Activated naive CD8-positive, alpha-beta T cell treated with anti-CD3 and anti-CD28 coated beads for 36 hours (primary cell): ENCODE measurements at places on chromosomes 13 and 19.
A peak's percentile ranks its signal among the peaks of the same experiment; 100 is the strongest.

GRCh38 chr13:96299235-96299634 is 209.3 kb downstream of the HS6ST3 start:
- no peak for DNase-seq

DNA sequence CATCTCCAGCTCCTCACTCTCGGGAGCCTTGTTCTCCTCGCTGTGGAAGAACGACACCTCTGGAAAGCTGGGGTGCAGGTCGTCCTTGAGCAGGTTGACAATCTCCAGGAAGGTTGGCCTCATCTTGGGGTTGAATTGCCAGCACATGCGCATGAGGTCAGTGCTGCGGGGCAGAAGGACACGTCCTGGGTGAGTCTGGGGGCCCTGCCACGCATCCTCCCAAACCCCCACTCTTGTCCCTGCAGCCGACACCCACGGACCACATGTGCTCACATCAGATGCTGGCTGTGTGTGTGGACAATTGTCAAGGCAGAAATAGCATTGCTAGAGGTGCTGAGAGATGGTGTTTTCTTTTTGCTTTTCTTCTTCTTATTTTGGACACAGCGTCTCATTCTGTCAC is 47.7 kb downstream of the ZNF557 start:
- DNase-seq = no peak

GRCh38 chr13:97221989-97222700 is at the start of gene MBNL2:
Gene MBNL2, plus strand, starts transcription at chr13:97222333. Its CDS starts 53,903 bp downstream, at chr13:97276236.
- DNase-seq = peak; percentile 84

DNA sequence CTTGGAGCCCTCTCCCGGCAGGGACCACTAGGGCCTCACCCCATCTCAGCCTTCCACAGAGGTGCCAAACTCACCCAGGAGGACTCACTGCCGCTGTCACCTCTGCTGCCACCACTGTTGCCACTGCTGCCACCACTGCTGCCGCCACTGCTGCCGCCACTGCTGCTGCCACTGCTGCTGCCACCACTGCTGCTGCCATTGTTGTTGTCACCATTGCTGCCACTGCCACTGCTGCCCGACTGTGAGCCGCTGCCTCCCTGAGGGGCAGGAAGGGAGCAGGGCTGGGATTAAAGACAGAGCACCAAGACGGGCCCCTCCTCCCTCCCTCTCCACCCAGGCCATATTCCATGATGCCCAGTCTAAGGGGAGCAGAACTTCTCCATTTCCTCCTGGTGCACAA is 2.1 kb downstream of the DMKN start:
- DNase-seq = no peak

DNA sequence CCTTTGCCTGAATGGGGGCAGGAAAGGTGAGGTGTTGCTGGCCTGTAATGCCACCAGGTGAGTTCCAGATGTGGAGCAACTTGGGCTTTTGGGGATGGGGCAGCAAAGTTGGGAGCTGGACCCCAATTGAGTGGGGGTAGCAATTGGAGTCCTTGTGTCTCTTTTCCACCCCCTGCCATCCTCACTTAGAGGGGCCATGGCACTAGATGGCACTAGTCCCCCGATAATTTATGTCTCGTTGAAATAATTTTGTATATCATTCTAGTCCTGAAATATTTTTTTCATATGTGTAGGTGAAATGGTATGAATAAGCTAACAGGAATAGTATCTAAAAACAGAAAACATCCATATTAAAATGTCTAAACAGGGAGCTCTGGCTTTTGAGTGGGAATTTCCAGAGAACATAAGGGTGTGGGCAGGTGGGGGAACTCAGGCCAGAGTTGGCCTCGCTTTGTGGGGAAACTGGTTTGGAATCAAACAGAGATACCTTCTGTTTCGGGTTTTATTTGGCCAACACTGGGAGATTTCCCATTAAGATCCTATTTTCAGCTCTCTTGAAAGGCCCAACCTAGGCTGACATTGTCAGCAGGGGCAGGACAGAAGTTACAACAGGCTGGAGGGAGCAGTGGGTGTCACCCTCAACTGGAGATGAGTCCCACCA is 3.4 kb downstream of the ZNF576 start:
- DNase-seq = no peak

GRCh38 chr13:32142956-32143375 is 111.4 kb downstream of the FRY start:
- DNase-seq = no peak

GRCh38 chr13:105052711-105053110 is 1482.8 kb downstream of the EFNB2 start:
- no peak for DNase-seq

GRCh38 chr19:29337029-29337428 is 124.1 kb upstream of the UQCRFS1 start:
- DNase-seq = no peak

DNA sequence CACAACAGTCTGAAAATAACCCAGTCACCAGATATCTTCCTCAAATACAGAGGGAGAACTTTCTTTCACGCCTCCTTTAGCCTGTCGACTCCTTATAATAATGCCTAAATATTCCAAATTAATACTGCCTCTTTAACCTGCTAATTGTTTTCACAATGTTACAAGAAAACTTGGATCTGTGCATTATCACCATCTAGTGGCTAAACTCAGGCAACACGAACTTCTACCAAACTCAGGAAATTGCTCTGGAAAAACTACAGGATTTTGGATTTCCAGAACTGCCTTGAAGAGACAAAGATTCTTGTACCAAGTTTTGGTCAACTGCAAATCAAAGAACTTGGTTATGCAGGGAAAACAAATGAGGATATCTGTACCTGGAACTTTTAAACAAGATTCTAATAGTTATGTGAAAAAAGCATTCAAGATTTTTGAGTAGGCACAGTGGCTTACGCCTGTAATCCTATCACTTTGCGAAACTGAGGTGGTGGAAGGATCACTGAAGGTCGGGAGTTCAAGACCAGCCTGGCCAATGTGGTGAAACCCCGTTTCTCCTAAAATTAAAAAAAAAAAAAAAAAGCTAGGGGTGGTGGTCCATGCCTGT is 10.8 kb downstream of the CLN5 start:
- DNase-seq = no peak

GRCh38 chr13:92825938-92826596 is 400.5 kb upstream of the GPC6 start:
- DNase-seq = no peak

- peak; percentile 18 for DNase-seq
These were observed at the start of gene PCDH8 for GRCh38 chr13:52848455-52849195. Gene PCDH8, minus strand, starts transcription at chr13:52848640. Its CDS starts 204 bp downstream, at chr13:52848436.

GRCh38 chr13:71864986-71865873 is 1.8 kb downstream of the DACH1 start:
- DNase-seq = peak; percentile 3

GRCh38 chr19:56972291-56972841 is 131.8 kb upstream of the PEG3 start:
- no peak for DNase-seq

DNA sequence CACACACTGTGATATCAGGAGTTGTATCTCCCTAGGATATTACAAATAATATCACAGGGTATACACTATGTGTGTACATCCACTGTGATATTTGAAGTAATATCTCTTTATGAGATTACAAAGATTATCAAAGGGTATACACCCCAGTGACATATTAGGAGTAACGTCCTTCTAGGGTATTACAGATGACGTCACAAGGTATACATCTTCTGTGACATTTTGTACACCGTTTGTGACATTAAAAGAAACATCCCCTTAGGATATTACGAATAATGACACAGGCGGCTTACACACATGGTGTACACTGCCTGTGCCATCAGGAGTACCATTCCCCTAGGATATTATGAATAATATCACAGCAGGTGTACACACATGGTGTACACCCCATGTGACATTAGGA is 13.4 kb upstream of the RGCC start:
- DNase-seq = no peak

GRCh38 chr13:37340901-37341670 is 235.6 kb upstream of the CSNK1A1L start:
- no peak for DNase-seq

GRCh38 chr19:17448131-17448967 is at the start of gene TMEM221:
Gene TMEM221, minus strand, starts transcription at chr19:17448668. Its CDS starts 206 bp downstream, at chr19:17448462.
- DNase-seq = peak; percentile 64

DNA sequence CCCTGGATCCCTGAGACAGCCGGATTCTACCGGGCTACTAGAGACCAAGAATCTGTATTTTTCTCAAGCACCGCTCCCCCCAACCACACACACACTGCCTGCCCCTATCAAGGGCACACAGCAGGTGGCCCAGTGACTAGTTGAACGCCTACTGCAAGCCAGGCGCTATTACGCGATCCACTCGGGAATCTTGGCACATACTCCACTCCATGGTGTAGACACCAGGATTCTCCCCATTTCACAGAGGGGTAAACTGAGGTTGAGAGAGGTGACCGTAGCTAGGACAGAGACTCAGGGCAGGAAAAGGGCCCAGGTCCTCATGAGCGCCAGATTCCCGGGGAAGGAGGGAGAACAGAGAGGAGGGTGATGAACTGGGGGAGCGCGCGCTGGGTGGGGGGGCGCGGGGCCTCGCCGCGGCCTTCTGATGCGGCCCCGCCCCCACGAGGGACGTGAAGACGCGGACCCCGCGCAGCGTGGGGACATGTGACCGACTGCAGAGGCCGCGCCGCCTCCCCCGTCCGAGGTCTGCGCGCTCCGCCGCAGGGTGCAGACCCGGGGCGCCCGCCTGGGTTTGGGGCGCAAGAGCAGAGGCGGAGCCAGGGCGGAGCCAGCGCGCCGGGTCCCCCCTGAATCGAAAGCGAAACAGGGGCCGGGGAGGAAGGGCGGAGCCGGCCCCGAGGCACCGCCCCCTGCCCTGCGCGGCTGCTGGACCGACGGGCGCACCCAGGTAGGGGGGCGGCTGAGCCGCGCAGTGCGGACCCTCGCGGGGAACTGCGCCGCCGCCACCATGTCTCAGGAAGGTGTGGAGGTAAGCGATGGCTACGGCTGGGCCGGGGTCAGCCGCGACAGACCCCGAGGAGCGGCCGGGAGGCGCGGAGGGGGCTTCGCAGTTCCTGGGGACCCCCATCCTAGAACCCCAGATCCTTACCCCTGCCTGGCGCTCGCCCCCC is at the start of gene SHFL:
Gene SHFL (plus strand): TSS at position 677 of the 950 bp plus-strand sequence. CDS start 111 bp downstream, at position 788.
- DNase-seq = peak; percentile 89

GRCh38 chr13:50552424-50552966 is 291.0 kb downstream of the DLEU7 start:
- no peak for DNase-seq

- DNase-seq = no peak
These were observed 18.2 kb downstream of the CARS2 start for GRCh38 chr13:110687736-110688135.

DNA sequence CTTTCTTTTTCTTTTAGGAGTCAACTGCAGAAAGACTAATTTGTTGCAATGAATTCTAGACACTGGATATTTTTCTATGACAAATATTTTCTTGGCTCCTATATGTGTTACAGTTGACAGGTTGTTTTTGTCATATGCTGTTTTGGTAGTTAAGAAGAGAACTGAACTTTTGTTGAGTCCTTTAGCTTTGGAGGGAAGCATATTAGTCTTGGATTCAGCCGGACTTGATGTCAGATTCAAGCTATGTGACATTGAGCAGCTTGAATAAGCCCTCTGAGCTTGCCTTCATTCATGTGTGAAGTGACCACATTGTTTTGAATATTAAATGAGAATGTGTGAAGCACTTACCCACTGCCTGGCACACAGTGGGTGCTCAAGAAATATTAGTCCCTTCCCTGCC is 181.9 kb upstream of the RNF113B start:
- no peak for DNase-seq

DNA sequence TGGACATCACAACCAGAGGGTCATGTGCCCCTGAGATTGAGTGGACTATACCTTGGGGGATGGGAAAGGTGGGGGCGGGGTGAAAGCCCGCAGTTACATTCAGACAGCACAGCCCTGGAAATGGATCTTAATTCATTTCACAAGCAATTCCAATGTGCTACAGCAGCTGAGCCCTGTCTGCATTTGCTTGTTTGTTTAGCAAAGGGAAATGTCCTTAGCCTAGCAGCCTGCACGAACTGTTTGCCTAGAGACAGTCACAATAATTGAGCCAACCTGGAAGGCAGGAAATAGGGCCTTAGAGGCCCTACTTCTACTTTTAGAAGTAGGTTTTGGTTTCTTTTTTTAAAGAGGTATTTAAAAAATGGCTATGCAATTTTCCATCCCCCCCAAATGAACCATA is 177.3 kb upstream of the KL start:
- DNase-seq = no peak

DNA sequence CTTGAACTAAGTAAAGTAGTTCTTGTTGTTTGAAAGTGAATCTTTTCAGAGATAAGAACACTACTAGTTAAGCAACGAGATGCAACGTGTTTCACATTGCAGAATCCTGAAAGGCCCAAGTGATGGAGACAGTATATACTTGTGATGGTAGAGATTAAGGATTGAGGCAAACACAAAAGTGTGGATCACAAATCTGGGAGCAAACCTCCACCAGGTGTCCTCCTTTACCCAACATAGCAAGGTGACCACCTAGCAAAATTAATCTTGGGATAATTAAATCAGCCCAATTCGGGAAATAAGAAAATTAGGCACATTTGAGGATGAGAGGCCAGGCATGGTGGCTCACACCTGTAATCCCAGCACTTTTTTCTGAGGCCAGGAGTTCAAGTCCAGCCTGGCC is 563.9 kb downstream of the DACH1 start:
- no peak for DNase-seq

DNA sequence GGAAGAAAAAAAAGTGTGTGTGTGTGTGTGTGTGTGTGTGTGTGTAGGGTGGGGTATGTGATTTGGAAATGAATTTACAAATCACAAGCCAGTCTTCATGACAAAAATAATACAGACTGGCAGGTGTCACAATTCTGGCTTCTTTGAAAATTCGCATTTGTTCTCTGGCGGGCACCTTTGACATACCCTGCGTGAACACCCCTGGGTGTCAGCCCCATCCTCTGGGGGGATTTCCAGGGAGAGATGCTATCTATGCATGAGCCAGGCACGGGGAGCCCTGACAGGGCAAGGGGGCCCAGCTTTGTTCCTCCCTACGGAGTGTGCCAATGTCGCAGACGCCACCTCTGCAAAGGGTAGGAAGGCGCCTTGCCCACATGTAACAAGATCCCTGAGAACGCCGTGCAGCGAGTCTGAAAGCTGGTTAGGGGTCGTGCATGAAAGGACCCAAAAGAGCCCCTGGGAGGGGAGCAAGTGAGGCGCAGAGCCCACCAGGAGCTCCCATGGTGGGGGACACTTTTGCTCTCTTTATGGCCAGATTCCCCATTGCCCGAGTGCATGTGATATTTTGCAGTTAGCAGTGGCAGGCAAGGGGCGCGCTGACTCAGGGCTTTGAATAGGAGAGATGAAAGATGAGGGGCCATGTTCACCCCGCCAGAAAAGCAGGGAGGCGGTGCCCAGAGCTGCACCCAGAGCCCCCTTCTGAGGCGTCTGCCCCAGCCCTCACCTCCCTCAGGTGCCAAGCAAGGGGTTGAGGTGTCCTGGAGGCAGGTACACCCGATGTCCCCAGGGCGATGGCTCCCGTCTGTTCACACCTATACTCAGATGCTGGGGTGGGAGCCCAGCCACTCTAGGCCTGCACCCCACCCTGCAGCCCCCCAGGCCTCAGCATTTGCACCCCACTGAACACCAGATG is 45.3 kb downstream of the KLF2 start:
- DNase-seq = no peak

GRCh38 chr19:7646426-7646700 is 9.5 kb downstream of the STXBP2 start:
- no peak for DNase-seq

- DNase-seq = no peak
These were observed 40.3 kb downstream of the ZNF557 start for GRCh38 chr19:7109678-7110289.
